COLO829 (cell line): ENCODE measurements at places on chromosomes 13 and 19.

DNA sequence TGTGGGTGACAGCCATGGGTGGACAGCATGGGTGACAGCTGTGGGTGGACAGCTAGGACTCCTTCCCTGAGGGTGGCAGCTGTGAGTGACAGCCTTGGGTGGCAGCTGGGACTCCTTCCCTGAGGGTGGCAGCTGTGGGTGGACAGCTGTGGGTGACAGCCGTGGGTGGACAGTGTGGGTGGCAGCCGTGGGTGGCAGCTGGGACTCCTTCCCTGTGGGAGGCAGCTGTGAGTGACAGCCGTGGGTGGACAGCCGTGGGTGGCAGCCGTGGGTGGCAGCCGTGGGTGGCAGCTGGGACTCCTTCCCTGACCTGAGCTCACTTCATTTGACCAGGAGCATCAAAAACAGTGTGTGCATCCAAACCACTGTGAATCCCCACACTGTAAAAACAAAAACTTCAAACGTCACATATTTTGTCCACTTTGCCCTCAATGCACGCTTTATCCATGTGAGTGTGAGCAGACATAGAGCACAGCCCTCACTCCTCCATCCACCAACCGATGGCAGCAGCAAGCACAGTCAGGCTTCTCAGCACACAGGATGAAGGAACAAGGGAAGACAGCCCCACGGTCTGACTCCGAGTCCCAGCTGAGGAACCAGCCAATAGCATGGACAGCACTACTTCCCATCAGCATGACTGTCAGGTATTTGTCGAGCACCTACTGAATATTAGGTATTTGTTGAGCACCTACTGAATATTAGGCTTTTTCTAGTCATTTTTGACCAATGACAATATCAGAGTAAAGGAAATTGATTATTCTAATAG lies 1.6 kb upstream of the CFAP97D2 start:
- no peak for DNase-seq

- no peak for DNase-seq
Measured at GRCh38 chr13:57992416-57992815, 360.9 kb downstream of the PCDH17 start.

GRCh38 chr13:113947311-113948033 lies 26.4 kb downstream of the C13orf46 start:
- no peak for DNase-seq

- DNase-seq: no peak
Measured at GRCh38 chr19:20077791-20078463, at the start of gene ZNF90. Gene ZNF90, plus strand, starts transcription at chr19:20078000. Its CDS starts 133 bp downstream, at chr19:20078133.

- DNase-seq: no peak
Measured at GRCh38 chr13:74026753-74027152, 107.5 kb downstream of the KLF12 start.

DNA sequence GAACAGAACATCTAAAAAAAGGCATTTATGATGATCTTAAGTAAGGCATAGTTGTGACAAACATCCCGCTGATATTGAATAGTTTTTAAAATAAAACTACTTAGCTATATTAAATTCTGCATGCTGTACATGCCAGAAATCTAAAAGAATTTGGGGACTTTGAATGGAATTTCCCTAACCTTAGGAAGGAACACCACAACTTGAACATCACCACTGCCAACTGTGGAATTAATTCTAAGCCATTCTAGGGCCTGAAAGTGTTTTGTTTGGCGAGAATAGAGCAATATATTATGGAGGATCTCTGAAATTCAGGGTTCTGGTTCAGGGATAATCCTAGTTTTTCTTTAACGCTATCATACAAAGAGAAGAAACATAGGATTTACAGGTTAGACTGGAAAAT lies 17.8 kb upstream of the LATS2 start:
- DNase-seq: no peak

DNA sequence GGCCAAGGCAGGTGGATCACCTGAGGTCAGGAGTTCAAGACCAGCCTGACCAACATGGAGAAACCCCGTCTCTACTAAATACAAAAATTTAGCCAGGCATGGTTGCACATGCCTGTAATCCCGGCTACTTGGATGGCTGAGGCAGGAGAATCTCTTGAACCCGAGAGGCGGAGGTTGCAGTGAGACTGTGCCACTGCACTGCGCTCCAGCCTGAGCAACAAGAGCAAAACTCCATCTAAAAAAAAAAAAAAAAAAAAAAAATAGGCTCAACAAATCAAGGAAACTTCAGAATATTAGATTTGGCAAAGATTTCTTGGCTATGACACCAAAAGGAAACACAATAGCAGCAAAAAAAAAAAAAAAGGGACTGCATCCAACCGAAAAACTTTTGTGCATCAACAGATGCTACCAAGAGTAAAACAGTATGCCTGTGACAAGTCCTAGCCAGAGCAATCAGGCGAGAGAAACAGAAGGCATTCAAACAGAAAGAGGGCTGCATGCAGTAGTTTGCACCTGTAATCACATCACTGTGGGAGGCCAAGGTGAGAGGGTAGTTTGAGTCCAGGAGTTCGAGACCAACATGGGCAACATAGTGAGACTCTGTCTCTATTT lies 23.8 kb downstream of the ZNF160 start:
- no peak for DNase-seq
